ENCODE measurements at places on chromosomes 11 and 22. TPM values are rescaled to one million over a fixed set of nuclear protein-coding genes. Genes with fewer than 3 reads are reported as not detected.

Gene GLYAT
- not detected for total RNA-seq

Gene MS4A15
- total RNA-seq, result 0.10 TPM

Gene CCDC73
- 0.04 TPM for total RNA-seq

- DNase-seq, result no peak
Measured at GRCh38 chr11:102384419-102385079, 37.5 kb downstream of the BIRC2 start.

DNA sequence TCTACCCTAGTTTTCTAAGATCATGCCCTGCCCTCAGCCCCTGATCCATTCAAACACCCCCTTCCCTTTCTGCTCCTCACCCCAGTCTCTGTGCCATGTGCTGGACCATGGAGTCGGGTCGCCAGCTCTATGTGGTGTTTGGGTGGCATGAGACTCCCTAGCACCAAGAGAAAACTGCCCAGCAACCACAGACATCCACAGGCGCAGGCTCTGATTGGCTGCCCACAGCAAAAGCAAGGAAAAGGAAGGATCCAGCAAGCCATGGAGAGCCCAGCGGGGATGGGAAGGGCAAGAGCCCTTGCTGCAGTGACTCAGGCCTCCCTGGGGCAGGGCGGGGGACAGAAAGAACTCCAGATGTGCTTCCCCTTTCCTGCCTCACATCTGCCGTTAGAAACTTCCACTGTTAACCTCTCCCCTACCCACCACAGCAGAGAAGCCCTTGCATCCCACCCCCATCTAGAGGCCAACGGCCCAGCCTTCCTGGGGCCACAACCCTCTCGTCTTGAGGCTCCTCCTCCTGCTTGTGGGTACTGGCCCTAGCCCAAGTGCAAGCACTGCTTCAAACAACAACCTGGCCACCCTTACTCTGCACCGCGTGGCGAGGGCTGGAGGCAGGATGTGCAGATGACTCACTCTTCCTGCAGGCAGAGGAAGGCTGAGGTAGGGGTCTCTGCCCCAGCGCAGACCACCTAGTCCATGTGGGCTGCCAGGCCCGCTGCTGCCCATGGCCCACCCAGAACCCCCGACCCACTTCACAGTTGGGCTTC, 9.7 kb upstream of the AHNAK start:
- peak; percentile 89 for DNase-seq
